ENCODE measurements at places on chromosomes 6 and 20.

DNA sequence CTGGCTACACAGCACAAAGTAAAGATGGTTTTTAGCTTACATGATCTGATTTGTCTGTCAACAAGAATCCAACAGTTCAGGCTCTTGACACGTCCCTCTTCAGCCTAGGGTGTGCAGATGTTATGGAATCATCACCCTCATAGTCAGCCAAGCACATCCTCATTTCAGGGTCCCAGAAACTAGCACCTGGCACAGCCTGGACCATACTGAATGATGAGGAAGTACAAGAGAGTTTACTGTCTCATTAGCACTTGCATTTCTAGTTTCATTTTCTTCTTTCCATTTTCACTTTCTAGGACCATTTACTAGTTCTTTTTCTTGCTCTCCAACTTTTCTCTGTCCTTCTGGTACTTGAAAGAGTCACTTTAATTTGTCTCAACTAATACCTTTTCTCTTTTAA, 6.5 kb downstream of the RIPOR2 start:
- no peak for DNase-seq

DNA sequence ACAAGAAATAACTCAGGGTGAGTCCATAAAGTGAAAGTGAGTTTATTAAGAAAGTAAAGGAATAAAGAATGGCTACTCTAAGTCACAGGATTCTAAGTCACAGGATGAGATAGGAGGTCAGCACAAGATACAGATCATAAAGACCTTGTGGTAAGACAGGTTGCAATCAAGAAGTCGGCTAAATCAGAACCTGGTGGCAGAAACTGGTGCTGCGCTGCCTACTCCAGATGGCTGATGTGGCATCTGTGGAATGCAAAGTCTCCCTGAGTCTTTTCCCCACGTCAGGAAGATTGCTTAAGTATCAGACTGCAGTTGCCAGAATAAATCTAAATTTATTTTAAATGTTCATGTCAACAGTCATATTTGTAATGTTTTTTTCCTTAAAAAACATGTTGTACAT, 10.7 kb upstream of the KCNK15 start:
- DNase-seq, result no peak

DNA sequence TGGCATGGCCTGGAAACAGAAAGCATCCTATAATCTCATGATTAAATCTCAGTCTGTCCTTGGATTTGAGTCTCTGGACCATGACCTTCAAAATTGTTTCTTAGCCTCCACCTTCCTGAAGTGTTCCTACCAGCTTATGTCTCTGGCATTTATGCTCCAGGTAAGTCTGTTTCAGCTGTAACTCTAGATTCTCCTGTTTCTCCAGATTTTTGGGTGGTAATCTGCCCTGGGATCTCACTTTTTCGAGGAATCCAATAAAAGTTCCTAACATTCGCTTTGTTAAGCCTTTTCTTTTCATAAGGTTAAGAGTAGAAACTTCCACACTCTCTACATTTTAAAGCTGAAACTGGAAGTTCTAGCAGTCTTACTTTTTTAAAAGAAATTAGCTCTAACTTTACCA, 318.5 kb downstream of the C6orf118 start:
- DNase-seq, result no peak

DNA sequence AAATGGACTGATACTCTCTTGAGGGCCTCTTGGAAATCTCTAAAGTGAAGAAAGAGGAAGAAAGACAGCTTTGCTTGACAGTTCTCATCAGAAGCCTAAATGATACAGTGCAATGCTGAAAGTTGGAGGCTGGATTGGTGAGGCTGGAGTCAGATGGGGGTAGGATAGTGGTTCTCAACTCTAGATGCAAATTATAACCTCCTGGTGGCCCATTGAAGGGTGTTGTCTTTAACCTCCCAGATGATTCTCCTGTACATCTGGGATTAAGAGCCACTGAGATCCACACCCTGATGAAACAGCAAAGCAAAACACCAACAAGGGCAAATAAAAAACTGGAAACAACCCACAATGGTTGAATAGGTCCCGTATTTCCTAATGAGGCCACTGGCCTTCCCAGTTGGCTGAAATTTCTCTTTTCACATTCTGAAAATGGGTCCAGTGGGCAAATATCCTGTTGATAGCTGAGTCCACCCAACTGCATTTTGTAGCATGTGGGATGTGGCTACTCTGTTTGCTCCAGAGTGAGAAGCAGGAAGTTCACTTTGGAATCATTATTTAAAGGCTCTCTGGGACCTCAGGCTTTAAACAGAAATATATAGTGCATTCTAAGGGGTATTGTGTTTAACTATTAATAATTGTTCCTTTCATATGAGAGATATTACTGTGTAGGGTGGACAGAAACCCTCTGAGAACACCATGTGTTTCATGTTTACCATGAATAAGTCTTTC, 208.1 kb downstream of the SOX4 start:
- no peak for DNase-seq

GRCh38 chr6:133939778-133940667, 13.0 kb upstream of the TBPL1 start:
- DNase-seq, result no peak

- DNase-seq, result no peak
Observed at GRCh38 chr6:29230666-29231065, 60.0 kb downstream of the OR2J2 start.

- no peak for DNase-seq
Observed at GRCh38 chr6:113120582-113121285, 736.4 kb upstream of the MARCKS start.

Data from cortex of kidney (tissue), 1 donor.